Ammon's horn (tissue), 1 donor: ENCODE measurements at places on chromosomes 1 and 21.

- DNase-seq: peak; percentile 3
These were observed 1.0 kb downstream of the CDKN2C start for GRCh38 chr1:50970931-50971582.

GRCh38 chr1:63327417-63328054 is 5.2 kb downstream of the FOXD3 start:
- DNase-seq: peak; percentile 16

GRCh38 chr1:18632218-18632588 is 1.6 kb downstream of the PAX7 start:
- DNase-seq: no peak

DNA sequence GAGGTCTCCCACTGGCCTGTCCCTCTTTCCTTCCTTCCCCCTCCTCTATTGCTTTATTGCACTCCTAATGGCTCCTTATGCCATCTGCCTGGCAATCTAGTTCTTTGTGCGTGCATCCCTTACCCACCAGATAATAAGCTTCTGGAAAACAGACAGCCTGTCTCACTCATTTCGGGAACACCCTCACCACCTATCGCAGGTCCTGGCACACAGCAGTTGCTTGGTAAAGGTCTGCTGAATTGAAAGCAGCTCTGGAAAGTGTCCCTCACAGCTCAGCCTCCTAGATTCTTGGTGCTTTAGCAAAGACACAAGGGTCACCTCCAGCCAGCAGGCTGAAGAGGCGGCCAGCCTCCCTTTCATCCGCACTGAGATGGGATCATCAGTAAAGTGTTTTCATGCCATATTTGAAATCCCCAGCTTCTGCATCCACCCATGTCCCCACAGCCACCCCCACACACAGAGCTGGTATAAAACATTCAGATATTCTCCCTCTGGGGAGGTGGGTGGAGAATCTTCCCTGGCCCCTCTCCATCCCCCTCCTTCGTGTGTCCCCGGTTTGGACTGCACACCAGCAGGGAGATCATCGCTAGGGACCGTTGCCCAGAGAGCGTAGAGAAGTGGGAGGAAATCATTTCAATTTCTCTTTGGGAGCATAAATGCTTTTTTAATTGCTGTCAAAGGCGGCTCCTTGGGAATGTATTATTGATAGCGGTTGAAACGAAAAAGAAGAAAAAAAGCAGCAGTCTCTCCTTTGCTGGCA is 29.1 kb upstream of the ATP2B4 start:
- DNase-seq: peak; percentile 73

- DNase-seq: peak; percentile 89
These were observed 33.8 kb upstream of the MPZL1 start for GRCh38 chr1:167687919-167688519.

DNA sequence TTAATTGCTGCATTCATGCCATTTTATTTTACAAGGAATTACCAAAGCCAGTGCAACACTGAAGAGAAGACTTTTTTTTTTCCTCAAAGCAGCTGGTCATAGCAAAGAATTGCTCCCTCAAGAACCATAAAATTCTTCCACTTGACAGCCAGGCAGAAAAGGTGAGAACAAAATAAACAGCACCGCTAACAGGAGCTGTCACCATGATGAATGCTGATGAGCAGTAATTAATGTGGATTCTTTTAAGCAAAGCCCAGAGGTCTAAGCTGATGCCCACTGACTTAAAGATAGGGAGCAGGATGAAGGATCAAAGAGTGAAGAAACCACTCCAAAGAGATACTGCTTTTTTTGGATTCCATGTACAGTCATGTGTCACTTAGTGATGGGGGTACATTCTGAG is 428.4 kb downstream of the BRINP3 start:
- DNase-seq: no peak

DNA sequence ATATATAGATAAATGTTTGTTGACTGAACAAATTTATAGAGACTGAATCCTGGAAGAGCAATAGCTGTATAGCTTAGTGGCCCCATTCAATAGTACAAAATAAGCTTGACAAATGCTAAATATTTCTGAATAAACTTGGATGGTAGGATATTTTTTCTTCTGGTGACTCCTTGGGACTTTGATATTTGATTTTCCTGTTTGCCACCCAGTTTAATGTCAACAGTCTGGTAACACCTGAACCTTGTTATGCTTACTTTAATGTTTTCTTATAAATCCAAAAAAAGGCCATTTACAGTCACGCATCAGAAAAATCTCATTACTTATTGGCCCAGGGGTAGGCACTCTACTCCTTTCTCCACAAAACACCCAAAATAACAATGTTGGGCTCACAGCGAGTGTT is 30.8 kb downstream of the WDR64 start:
- no peak for DNase-seq

GRCh38 chr1:26745191-26745590 is 42.6 kb upstream of the PIGV start:
- no peak for DNase-seq

DNA sequence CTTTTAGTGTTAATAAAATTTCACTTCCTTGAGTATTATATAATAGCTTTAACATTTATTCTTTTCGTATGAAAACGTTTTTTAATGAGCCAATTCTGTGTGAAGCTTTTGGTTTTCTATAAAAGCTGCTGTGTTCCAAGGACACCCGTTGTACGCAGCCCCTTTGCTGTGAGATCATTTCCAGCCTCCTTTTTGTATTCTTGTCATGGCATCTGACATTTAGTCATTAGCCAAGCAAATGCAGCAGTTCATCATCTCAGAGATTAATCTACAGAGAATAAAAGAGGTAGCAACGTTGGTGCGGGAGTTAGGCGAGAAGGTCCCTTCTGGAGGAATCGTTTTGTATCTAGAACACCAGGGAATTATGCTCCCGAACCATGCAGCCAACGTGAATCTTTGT is 1.3 kb upstream of the UMODL1 start:
- no peak for DNase-seq

DNA sequence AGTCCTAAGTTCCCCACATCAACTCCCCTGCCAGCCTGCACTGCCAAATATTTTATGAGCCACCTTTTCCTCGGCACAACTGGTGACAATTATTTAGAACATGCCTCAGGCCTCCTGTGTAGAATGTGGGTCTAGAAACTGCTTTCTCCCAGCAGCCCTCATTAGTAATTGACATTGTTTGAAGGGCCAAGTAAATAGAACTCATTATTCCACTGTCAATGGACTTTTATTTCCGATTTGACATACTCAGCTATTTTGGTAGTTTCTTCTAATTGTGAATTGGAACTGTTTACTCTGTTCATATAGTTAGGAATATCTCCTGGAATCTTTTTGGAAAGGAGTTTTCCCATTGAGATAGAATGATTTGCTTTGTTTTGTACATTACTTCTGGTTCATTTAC is 168.8 kb upstream of the L1TD1 start:
- DNase-seq: no peak

DNA sequence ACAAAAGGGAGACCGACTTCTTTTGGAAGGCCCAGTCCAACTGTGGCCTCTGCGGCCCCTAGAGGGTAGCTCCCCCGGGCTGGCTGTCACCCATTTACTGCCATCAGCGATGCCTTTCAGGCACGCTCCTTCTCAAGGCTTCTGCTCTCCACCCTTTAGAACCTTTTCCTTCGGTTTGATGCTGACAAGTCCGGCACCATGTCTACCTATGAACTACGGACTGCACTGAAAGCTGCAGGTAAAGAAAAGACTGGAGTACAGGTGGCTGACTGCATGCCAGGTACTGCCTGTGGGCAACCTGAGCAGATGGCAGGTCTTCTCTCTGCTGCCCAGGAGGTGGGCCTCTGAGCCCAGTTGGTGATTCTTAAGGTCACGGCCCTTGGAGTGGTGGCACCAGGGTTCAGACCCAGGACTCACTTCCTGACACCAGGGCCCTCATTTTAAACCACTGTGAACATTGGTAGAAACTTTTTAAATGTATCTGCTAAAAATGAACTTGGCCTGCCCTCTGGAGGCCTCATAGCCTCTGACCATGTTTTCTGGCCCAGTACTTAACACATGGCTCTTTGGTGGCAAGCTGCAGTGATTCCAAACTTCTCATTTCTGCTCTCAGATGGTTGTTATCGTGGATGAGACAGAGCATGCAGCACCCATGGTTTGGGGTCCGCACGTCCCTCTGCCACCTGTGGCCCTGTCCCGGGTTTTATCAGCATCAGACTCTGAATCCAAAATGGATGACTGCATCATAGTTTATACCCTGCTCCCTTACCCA is 45.7 kb downstream of the CAPN9 start:
- no peak for DNase-seq

GRCh38 chr1:234743791-234744611 is 134.0 kb upstream of the IRF2BP2 start:
- DNase-seq: peak; percentile 60

DNA sequence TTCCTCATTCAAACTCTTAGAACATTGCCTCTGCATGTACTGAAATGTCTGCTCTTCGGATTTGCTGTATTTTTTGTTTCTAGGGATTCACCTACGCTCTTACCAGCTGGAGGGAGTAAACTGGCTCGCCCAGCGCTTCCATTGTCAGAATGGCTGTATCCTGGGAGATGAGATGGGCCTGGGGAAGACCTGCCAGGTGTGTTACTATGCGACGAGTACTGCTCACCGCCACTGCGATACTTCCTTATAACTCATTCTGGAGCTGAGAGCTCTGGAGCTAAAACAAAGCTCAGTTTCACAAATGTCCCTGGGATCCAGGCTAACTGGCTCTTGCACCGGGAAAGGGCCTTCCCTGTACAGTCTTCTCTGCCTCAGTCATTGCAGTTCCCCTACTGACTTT is 10.1 kb downstream of the CHD1L start:
- peak; percentile 24 for DNase-seq

GRCh38 chr1:228555074-228555994 is 68.2 kb downstream of the RNF187 start:
- no peak for DNase-seq

GRCh38 chr1:18339161-18339560 is 141.6 kb upstream of the KLHDC7A start:
- DNase-seq: no peak

GRCh38 chr1:245823408-245824147 is 668.8 kb downstream of the KIF26B start:
- DNase-seq: no peak

- DNase-seq: no peak
These were observed 585.3 kb downstream of the PTPRU start for GRCh38 chr1:29821605-29822004.

DNA sequence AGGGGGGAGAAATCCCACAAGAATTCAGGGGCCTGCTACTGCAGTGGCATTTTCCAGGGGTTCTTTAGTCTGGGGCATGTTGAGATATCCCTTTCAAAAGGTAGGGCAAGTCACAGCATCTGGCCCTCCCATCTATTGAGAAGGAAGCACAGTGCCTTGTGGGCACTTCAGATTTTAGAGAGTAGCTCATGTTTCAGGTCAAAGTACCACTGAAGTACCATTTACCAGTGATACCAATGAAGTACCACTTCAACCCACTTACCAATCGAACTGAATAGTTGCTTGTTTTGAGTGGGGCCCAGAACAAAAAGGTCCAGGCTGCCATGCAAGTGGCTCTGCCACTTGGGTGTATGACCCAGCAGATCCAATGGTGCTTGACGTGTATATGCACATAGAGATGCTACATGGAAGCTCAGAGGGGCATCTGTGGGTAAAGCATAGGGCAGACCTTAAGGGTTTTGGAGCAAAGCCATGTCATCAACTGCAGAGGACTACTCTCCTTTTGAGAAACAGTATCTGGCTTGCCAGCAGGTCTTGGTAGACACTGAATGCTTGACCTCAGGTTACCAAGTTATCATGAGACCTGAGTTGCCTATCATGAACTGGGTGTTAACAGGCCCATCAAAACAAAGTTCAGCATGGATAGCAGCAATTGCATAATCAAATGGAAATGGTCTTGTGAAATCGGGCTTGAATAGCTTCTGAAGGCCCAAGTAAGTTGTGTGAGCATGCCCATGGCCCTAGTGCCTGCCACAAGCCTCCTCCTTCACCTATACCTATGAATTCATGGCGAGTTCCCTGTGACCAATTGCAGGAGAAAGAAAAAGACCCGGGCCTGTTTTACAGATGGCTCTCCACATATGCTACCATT is 23.5 kb downstream of the PLA2G2D start:
- no peak for DNase-seq

GRCh38 chr1:75475696-75476095 is 135.2 kb downstream of the SLC44A5 start:
- no peak for DNase-seq

GRCh38 chr1:204191456-204191855 is 4.8 kb downstream of the KISS1 start:
- DNase-seq: peak; percentile 72

DNA sequence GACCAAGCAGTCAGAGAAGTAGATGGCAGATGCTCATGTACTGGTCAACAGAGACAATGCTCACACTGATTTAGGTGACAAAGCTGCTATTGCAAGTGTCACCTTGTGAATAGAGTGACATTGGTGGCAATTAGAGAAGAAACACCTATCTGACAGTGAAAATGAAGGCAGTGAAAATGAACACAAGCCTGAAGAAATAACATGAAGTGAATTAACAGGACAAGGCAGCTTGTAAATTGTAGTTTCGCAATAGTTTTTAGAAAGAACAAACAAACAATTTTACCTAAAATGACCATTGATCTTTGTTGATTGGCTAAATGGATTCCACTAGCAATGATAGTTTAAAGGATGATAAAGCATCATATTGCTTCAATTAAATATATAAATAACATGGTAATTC is 1389.5 kb downstream of the PLA2G4A start:
- no peak for DNase-seq

GRCh38 chr1:201153474-201154388 is 543 bp downstream of the TMEM9 start:
- no peak for DNase-seq

DNA sequence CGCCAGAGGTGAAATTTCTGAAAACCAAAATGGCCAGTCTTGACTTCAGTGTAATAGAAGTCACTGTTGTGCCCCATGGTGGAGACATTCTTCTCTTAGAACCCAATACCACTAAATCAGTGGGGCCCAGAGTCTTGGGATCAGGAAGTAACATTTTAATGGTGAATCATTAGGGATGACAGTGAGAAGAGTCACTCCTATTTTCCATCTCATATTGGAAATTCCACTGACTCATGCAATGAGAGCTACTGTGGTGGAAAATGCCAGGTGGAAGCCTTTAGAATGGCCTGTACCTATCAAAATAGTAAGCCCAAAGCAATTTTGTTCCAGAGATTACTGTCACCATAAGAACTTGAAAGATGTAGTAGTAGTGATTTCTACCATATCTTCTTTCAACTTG is 20.6 kb upstream of the PPM1J start:
- no peak for DNase-seq

- DNase-seq: no peak
These were observed 10.8 kb upstream of the PPIE start for GRCh38 chr1:39727932-39728317.

DNA sequence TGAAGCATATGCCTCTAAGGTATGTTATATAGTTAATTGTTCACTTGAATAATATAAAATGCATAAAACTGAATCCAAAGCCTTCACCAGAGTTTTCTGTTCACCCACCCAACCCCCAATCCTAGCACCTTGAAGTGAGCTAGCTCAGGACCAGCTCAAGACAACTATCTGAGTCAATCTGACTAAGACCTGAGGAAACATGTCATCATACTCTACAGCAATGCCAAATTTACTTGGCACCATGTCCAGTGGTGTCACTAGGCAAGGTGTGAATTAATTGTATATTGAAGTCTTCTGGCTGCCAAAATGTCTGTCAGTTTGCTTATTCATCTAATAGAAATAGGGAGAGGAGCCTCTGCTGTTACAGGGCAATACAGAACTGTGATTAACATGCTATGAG is 3.8 kb downstream of the DNASE2B start:
- no peak for DNase-seq

- DNase-seq: peak; percentile 4
These were observed 207.2 kb upstream of the C1orf87 start for GRCh38 chr1:60280819-60281218.
